H7 (cell line): ENCODE measurements at places on chromosomes 7 and 10. TPM values are rescaled to one million over a fixed set of nuclear protein-coding genes. Genes with fewer than 3 reads are reported as not detected.

GPER1 gene
- 0.14 and 0.63 TPM in 2 replicates for total RNA-seq

TMEM26 gene
- 0.04 TPM in 1 of 2 replicates, not detected in the other for total RNA-seq

METTL27 gene
- 1.9 and 7.4 TPM in 2 replicates for total RNA-seq

NRCAM gene
- 0.38 and 1.8 TPM in 2 replicates for total RNA-seq

FAM25A gene
- total RNA-seq: not detected in 2 replicates

FAM131B gene
- total RNA-seq: 11.9 and 16.9 TPM in 2 replicates

SPDYE8 gene
- not detected in 2 replicates for total RNA-seq

MRLN gene
- total RNA-seq: not detected in 2 replicates

CLCN1 gene
- total RNA-seq: 0.11 and 0.21 TPM in 2 replicates

AKR1C8 gene
- total RNA-seq: not detected in 2 replicates

HEPACAM2 gene
- total RNA-seq: not detected in 2 replicates

ELFN1 gene
- total RNA-seq: 16.0 and 19.9 TPM in 2 replicates

FLNC gene
- total RNA-seq: 26.9 and 32.3 TPM in 2 replicates
